Left renal cortex interstitium (tissue), 4 donors: ENCODE measurements at places on chromosomes 13 and 19. TPM values are rescaled to one million over a fixed set of nuclear protein-coding genes. Genes with fewer than 3 reads are reported as not detected.

- no peak for DNase-seq
These were observed 42.5 kb downstream of the SYDE1 start for GRCh38 chr19:15149737-15150136.

GRCh38 chr13:53873558-53873957 is 844.9 kb downstream of the OLFM4 start:
- DNase-seq, result no peak

DNA sequence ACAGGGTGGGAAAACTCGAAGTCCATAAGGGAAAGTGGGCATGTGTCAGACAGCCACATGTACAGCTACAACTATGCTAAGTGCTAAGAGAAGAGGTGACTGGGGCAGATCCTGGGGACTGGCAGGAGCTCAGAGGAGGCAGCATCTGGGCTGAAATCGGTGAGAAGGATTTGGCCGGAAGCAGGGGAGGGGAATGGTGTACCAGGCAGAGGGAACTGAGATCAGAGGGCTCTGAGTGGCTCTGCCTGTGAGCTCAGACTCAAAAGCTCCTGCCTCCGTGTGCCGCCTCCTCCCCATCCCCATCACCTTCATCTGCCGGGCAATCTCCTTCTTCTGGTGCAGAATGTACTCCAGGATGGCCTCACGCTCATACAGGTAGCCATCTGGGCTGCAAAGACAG is 21.8 kb downstream of the NOSIP start:
- no peak for DNase-seq

DNA sequence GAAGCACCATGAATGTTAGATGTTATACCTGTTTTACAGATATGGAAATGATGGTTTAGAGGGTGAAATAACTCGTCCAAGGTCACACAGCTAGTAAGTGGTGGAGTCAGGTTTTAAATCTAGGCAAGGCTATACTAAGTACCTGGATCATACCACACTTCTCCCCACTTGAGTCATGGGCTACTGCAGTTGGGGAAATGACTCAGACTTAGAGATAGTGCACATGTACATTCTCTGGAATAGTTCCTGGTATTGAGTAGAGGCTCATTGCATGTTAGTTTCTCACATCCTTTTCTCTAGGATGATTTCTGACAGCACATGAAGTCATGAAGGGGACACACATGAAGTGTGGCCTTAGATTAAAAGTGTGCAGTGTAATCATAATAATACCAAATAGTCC is 76.2 kb upstream of the TNFSF11 start:
- no peak for DNase-seq

GRCh38 chr19:48926909-48927308 is 6.6 kb upstream of the DHDH start:
- no peak for DNase-seq

GRCh38 chr19:50906217-50906616 is 5.0 kb downstream of the KLK4 start:
- DNase-seq, result no peak

GRCh38 chr19:29674374-29675119 is 9.3 kb downstream of the PLEKHF1 start:
- DNase-seq, result no peak

GRCh38 chr19:33290082-33290815 is 12.1 kb downstream of the CEBPA start:
- no peak for DNase-seq

GRCh38 chr13:92602560-92602959 is 624.0 kb upstream of the GPC6 start:
- DNase-seq, result no peak

Gene OR7A17
- polyA plus RNA-seq, result not detected

Gene SPPL2B
- polyA plus RNA-seq, result 39.5 TPM

Gene CEACAM7
- polyA plus RNA-seq, result not detected

Gene SHISA7
- 0.38 TPM for polyA plus RNA-seq

Gene ZNF320
- 49.8 TPM for polyA plus RNA-seq

Gene CDX2
- polyA plus RNA-seq, result not detected

Gene PCP2
- polyA plus RNA-seq, result 1.5 TPM

Gene METTL21C
- 0.64 TPM for polyA plus RNA-seq

Gene PTPRS
- polyA plus RNA-seq, result 78.1 TPM
